ENCODE measurements at places on chromosomes 5 and 9.

GRCh38 chr9:15421990-15422371 is 695 bp upstream of the SNAPC3 start:
- DNase-seq, result no peak

- no peak for DNase-seq
Measured at GRCh38 chr5:107499237-107499636, 171.5 kb downstream of the EFNA5 start.

DNA sequence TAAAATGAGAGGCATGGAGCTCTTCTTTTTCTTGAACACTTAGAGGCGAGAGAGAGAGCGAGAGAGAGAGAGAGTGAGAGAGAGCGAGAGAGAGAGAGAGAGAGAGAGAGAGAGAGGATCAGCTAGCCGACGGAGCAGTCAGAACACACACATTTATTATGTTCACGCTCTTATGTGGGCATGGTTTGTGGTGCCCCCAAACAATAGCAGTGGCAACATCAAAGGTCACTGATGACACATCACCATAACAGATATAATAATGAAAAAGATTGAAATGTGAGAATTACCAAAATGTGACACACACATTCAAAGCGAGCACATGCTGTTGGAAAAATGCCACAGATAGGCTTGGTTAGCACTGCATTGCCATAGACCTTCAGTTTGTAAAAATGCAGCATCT is 116.1 kb downstream of the KDM4C start:
- no peak for DNase-seq

DNA sequence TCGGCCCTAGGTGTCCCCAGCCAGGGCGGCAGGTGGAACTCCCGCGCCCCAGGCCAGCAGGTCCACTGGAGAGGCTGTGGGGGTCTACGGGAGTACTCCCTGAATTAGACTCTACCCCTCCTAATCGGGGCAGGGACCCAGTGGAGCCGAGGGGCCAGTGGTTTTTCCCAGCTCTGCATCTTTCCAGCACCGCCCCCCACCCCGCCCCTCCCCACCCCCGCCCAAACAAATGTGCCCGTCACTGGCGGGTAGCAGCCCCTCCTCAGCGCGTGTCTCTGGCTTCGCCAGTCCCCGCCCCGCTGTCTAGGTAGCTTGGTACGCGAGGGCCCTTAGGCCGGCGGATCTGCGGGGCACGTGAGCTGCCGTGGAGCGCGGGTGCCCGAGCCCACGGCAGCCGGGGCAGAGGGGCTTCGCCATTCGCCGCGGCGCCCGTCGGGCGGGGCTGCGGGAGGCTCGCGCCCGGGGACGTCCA is 7.0 kb downstream of the UNC5A start:
- DNase-seq, result no peak

- DNase-seq, result no peak
Measured at GRCh38 chr5:14773588-14773987, 98.0 kb downstream of the ANKH start.

DNA sequence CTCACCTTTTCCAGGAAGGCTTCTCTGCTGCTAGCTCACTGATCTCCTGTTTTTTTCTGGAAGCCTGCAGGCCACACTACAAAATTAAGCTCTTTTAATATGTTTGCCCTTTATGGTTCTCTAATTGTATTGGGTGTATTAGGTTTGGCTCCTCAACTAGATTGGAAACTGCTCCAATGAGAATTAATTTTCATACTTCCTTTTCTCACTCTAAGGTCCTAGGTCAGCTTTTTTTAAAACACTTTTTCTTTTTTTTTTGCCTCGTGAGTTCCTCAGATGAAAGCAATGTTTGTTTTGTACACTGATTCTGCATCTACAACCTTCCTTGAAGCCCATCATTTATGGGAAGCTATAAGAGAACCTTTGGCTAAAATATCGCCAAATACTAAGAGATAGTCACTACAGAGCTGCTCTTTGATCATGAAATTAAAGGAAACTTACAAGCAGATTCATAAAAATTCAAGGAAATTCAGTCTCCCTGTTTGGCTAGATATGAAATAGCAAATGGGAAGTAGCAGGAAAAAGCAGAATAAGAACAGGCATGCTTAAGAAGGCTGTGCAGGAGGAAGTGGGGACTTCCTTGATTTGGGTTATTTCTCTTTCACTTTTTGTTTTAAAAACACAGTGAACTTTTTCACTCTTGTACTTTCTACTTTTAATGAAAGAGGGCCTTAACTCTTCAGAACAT is 55.2 kb upstream of the FYB1 start:
- DNase-seq, result no peak

DNA sequence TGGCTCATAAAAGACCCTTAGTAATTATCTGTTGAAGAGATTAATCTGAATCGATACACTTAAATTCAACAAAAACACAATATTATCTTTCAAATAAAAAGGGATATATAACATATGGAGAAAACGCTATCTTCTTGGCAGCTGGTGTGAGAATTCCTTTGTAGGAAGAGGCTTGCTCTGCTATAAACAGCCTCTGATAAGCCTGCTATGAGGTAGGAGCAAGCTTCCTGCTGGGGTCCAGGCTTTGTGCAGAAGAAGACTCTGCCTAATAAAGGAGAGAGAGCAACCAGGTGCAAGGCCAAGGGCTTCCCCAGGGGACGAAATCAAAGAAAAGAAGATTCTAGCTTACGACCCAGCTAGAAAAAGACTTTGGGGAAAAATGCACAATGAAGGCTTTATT is 43.3 kb upstream of the SSBP2 start:
- no peak for DNase-seq

DNA sequence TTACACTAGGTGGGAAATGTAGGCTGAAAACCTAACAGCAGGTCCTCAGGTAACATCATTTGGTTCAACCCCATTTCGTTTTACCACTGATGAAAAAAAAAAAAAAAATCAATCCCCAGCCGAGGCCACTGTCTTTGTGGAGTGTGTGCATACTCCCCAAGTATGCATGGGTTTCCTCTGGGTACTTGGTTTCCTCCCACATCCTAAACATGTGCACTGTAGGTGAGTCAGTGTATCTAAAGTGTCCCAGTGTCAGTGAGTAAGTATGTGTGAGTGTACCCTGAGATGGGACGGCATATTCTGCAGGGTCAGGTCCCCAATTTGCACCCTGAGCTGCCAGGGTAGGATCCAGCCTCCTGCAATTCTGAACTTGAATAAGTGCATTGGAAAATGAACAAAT is 966.5 kb upstream of the DMAC1 start:
- no peak for DNase-seq

- DNase-seq, result no peak
Measured at GRCh38 chr5:119028575-119028974, 40.2 kb upstream of the DTWD2 start.

GRCh38 chr5:160473681-160474080 is 52.0 kb downstream of the PTTG1 start:
- DNase-seq, result no peak

DNA sequence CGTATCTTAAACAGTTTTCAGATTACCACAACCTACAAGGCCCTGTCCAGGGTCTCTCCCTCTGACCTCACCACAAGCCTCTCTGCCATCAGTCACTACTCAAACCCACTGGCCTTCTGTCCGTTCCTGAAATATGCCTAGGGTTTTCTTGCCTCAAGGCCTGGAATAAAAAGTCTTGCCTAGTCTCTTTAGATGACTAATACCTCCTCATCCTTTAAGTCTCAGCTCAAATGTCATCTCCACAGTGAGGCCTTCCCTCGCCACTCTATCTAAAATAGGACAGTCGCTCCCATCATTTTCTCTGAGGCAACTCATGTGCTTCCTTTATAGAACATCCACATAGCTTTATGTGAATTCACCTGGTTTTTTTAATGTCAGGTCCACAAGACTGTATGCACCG is 5.2 kb downstream of the DENND1A start:
- no peak for DNase-seq

DNA sequence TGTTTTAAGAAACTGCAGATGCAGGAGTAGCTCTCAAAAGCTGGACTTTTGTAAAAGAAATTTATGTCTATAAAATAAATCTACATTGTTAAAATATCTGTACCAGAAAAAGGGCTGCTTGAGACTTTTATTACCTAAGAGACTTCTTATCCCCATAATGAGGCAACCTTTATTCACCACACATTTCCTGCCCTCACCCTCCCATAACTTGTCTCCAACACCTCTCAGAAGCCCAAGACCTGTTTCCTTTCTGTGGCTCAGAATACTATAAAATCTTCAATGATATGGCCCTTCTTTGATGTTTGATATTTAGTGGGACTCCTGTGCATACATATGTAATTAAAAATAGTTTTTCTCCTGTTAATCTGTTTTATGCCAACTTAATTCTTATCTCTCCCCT is 141.5 kb upstream of the FER start:
- no peak for DNase-seq

- peak; percentile 37 for DNase-seq
Measured at GRCh38 chr5:134371834-134372340, 518 bp downstream of the UBE2B start.

- DNase-seq, result peak; percentile 79
Measured at GRCh38 chr9:137551264-137552021, at the start of gene MRPL41. TSS of gene MRPL41 (plus strand) at chr9:137551879. CDS start at chr9:137552082, 203 bp downstream.

GRCh38 chr5:109905906-109906305 is 216.2 kb downstream of the MAN2A1 start:
- DNase-seq, result no peak

Measured in stimulated activated CD4-positive, alpha-beta T cell treated with anti-CD3 and anti-CD28 coated beads, TNF-alpha, amount 100 ng/mL, for 24 hours (primary cell).